ENCODE measurements at places on chromosomes 3 and 15.

DNA sequence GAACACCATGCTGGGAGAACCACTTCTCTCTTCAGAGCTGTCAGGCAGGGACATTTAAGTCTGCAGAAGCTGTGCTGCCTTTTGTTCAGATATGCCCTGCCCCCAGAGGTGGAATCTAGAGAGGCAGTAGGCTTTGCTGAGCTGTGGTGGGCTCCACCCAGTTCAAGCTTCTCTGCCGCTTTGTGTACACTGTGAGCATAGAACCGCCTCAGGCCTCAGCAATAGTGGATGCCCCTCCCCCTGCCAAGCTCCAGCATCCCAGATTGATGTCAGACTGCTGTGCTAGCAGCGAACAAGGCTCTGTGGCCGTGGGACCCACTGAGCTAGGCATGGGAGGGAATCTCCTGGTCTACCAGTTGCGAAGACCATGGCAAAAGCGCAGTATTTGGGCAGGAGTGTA lies 121.6 kb downstream of the NFKBIZ start:
- DNase-seq: no peak

- no peak for DNase-seq
Measured at GRCh38 chr3:168933614-168934013, 729.9 kb downstream of the MECOM start.

- DNase-seq: no peak
Measured at GRCh38 chr3:133448478-133449122, 48.7 kb downstream of the BFSP2 start.

DNA sequence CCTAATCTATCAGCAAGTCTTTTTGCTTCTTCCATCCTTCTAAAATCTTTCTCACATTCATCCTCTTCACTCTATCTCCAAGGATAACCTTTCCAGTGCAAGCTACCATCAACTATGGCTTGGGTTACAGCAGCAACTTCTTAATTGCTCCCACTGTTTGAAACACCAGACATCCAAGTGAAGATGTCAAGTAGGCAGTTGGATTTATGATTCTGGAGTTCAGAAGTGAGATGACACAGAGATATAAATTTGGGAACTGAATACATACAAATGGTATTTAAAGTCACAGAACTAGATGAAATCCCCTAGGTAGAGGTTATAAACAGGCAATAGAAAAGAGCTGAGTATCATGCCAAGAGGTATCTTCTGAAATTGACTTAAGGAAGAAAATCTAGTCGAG lies 3.7 kb downstream of the UBR1 start:
- no peak for DNase-seq

DNA sequence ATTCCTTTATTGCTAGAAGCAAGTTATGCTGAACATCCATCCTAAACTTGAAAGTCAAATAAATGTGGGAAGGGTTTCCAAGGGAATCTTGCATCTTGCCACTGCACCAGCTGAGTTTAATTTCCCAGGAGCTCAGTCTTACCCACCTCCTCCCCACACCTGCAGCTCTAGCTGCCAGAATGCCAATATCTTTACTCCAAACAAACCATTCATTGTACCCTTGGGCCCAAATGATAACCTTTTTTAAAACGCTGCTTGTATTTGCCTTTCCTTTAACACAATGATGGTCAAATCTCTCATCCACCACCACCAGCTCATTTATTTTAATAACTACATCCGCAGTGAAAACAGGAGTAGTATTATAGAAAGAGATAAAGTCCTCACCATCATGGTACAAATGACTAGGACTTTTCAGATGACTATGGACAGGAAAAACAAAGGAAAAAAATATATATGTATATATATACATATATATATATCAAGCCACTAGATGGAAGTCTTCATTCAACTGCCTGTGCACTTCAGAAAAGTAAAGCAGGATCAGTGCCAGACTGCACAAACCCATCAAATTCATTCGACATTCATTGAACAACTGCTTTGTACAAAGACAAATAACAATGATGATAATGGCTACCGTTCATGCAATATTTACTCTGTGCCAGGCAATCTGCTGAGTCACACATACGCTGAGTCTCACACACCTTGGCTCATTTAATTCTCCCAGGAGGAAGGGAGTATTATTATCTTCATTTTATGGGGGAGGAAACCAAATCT lies 44.0 kb downstream of the BFSP2 start:
- no peak for DNase-seq

- DNase-seq: no peak
Measured at GRCh38 chr15:82056958-82057823, 11.4 kb upstream of the MEX3B start.

DNA sequence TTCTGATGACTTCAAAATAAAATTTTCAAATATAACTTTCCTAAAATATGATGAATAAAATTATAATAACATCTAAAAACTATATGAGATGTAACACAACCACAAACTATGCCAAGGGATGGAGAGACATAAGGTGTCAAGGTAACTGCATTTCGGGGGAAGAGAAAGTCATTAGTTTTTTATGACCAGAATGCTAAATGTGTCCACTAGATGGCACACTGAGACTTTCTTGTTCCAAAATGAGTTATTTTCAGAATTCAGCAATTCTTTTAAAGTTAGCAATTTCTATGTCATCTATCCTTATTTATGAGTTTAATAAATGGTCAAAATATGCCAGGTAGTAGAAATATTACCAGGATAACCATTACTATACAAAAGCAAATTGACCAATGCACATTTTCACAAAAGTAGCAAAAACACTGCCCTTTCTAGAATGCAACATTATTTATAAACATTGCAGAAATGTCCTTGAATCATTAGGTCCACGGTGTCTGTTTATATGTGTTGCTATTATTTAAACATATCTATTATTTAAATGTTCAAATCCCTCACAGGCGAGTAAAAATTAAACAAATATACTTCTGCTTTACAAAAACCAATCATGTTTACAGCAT lies 374.2 kb downstream of the PLCL2 start:
- DNase-seq: no peak

DNA sequence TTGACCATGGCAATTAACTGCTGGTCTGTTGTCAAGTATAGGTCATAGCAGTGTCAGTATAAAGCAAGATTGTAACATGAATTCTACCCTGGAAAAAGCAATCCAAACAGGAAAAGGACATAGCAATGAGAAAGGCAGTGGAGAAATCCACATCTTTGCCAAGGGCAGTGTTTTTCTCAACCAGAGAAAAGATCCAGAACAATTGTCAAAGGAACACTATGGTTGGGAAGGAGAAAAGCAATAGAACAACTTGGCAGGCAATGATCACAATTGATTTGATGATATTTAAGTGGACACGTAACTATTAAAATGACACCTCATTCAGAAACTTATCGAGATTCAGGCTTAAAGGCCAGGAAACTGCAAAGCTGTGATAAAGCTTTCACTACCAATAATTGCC lies 271.1 kb downstream of the DIPK2A start:
- no peak for DNase-seq

GRCh38 chr15:99857836-99858235 lies 124.6 kb upstream of the LYSMD4 start:
- no peak for DNase-seq

GRCh38 chr15:47588958-47589357 lies 128.3 kb upstream of the SEMA6D start:
- no peak for DNase-seq

DNA sequence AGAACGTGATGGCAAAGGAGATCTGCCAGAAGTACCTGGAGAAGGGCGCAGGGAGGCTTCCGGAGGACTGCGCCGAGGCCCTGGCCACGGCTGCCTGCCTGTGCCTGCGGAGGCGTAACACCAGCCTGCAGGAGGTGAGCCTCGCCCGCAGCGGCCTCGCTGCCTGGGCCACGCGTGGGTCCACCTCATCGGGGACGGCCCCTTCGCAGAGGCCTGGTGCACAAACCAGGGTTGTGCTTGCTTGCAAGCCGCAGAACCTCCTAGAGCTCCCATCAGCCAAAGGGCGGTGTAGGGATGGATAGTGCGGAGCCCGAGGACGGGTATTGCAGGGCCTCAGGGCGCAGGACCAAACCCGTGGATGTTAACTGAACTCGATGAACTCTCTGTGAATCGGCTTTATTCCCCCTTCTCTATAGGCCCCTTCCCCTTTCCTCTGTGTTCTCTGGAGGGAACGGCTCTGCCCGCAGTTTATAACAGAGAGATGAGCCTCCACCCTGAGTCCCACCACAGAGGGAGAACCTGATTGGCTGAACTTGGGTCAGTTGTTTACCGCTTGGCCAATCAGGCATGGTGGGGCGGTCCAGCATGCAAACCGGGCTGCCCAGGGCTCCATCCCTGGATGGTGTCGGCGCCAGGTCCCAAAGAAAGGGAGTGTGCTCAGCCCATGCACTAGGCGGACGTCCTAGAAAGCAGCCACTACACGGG lies 13.6 kb upstream of the TATDN2 start:
- no peak for DNase-seq

DNA sequence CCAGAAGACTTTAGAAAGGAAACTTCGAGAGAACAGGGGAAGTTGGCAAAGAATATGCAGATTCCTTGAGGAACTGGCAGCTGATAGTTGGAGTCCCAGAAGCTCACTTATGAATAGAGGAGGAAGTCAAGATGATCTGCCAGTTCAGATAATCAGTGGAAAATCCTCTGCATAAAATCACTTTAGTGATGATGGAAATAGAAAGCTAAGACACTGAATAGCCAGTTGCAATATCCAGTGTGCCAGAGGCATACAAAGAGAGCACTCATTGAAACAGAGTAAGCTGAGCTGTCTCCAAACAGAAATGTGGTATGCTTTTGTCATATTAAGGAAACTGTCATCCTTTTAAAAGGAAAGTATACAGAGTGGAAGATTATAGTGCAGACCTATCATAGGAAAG lies 1207.6 kb downstream of the OTOL1 start:
- DNase-seq: no peak

GRCh38 chr3:114929971-114930732 lies 216.9 kb downstream of the ZBTB20 start:
- DNase-seq: no peak

DNA sequence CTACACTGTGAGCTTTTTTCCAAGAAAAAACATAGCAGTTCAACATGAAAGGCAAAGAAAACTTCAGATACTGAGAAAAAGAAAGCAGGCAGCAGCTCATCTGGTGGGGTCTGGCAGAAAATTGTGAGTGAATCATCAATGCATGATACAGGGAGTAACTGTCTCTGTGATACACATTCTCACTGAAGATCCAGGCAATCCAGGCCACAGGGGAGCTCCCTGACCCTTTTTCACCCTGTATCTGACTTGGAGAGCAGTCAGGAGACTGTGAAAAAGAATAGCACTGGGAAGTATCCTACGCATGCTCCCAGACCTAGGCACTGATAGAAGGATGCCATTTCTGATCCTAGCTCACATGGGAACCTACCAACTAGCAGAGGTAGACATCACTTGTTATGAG lies 269.8 kb downstream of the MBNL1 start:
- no peak for DNase-seq

DNA sequence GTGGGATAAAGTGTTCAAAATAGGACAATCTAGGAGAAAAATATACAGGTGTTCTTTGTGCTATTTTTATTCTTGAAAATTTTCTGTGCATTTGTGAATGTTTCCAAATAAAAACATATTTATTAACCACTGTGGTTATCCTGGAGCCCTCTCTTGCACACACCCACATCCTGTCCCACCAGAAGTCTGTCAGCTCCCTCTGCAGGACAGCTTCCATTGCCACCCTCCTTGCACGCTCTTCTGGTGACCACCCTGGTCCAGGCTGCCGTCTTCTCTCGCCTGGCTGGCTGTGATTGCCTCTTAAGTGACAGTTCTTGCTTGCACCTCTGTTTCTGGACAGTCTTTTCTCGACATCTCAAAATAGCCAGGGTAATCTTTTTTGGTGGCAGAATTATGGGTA lies 394.0 kb downstream of the LRTM1 start:
- no peak for DNase-seq

DNA sequence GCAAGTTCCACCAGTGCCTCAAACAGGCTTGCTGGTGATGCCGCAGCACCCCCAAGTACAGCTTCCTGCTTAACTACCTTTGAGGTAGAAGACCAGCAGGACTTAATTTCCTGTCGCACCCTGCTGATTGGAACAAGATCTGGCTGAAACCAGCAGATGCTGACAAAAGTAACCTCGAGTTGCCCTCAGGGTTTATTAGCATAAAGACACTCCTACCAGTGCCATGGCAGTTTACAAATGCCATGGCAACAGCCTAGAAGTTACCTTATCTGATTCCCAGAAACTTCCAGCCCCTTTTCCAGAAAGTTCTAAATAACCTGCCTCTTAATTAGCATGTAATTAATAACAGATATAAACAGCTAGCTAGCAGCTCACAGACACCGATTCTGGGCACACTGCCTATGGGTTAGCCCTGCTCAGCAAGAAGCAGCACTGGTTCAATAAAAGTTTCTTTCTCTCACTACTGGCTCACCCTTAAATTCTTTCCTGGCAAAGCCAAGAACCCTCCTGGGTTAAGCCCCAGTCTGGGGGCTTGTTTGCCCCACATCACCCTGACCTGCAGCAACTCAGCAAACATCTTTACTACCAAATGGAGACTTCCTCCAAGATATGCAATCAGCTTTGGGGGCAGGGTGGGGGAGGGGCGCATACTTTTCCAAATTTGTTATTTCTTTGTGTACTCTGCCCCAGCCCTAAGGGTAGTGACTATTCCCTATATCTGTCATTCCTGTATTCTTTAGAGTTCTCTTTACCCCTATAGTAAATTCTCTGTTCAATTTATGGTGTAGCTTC lies 54.2 kb downstream of the MAP4 start:
- peak; percentile 33 for DNase-seq
